Vagina (tissue), 2 donors: ENCODE measurements at places on chromosomes 16 and 17.

- DNase-seq: no peak
Observed at GRCh38 chr17:77148940-77149510, 8.3 kb downstream of the SEC14L1 start.

DNA sequence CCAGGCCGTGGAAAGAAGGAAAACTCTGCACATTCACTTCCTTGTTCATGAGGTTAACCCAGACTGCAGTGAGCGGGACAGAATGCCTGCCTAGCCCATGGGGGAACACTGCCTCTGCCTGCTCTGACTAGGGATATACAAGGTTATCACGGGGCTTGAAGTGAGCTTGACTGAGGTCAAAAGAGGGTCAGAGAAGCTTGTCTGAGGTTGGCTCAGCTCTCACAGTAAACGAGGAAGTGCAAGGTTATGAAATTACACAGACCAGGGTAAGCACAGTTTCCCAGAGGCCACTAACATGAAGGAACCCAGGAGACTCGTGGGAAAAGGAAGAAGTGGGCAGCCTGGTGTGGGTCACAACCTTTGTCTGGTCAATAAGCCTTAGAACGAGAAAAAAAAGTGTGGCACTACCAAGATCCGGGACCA, 28.7 kb downstream of the HIC1 start:
- no peak for DNase-seq

- no peak for DNase-seq
Observed at GRCh38 chr17:49439673-49440571, 25.2 kb upstream of the PHB1 start.

GRCh38 chr17:55124730-55125360, 139.9 kb upstream of the HLF start:
- no peak for DNase-seq

DNA sequence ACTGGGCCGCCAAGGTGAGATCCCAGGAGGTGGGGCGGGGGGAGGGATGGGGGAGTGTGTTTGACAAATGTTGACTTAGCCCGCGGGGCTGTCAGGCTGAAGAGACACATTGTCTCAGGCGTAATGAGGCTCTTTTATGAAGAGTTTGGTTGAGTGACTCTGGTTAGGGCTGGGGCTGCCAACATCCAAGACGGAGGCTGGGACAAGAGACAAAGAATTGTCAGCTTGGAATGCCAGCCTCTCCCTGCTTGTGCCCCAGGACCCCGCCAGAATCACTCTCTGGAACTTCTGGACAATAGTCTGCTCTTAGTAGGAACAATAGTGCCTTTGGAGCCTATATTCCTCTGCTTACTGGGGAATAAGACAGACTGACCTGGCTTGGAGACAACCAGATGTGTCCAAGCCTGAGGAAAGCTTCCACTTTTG, 24.0 kb downstream of the PCTP start:
- no peak for DNase-seq

DNA sequence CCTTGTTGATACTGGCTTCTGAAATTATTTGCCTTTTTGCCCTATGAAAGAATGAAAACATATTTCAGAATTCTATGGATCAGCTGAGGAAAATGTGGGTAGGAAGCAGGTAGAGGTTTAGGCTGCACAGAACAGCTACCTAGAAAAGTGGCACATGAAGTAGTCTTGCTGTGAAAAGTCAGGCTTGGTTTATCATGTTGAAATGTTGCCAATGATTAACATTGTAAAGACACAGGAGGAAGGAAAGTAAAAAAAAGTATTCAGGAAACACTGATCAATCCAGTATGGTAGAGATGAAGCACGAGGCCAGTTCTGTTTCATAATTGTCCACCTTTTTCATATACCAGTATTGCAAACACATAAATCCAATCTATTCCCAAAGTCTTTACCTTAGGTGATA, 29.9 kb downstream of the ABCA6 start:
- DNase-seq: no peak

DNA sequence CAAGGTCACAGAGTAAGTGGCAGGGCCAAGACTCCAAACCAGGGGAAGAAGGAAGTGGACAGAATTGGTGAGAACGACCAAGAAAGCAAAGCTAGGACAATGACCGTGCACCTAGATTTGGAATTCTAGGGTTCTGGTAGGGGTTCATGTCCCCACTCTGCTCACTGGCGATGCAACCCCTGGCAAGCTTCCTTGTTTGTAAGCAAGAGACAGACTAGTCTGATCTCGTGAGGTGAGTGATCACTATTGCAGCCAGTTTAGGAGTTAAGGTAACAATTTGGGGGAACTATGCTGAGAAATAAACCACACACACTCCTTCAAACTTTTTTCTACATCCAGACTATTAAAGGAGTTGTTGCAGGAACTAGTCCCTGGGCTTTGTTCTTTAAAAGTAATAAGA, 48.1 kb downstream of the XPO6 start:
- DNase-seq: no peak

GRCh38 chr16:28491230-28491969, 474 bp downstream of the CLN3 start:
- peak; percentile 91 for DNase-seq

- DNase-seq: no peak
Observed at GRCh38 chr17:75720656-75721462, at the start of gene ITGB4. Gene ITGB4, plus strand, starts transcription at chr17:75721459. Its CDS starts 3,245 bp downstream, at chr17:75724704.

DNA sequence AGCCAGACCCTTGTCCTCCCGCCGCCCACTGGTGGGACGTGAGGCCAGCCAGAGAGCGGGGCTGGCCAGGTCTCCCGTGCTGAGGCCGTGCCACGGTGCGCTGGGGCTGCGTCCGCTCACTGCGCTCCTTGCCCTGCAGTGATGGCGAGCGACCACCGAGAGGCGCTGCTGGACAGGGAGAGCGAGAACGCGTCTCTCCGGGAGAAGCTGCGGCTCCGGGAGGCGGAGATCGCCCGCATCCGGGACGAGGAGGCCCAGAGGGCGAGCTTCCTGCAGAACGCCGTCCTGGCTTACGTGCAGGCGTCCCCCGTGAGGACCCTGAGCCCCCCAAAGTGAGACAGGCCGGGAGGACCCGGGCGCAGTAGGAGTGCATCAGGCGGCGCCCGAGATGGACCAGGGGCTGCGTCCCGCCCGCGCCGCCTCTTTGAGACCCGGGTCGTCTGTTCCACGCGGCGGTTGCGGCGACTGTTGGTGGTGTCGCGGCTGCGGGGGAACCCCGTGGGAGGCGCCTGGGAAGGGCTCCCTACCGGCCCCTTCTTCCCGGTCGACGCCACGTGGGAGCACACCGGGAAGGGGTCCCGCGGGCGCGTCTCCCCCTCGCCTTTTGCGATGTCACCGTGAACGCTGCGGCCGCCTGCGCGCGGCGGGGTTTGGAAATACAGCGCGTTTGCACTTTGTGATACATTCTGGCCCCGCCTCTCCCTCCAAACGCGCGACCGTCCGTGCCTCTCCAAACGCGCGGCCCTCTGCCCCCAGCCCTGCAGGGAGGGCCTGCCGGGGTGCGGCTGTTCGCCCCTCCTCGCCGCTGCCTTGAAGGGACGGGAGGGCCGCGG, 792 bp upstream of the RAC3 start:
- DNase-seq: no peak

- no peak for DNase-seq
Observed at GRCh38 chr16:10988164-10988803, 43.9 kb downstream of the CLEC16A start.

DNA sequence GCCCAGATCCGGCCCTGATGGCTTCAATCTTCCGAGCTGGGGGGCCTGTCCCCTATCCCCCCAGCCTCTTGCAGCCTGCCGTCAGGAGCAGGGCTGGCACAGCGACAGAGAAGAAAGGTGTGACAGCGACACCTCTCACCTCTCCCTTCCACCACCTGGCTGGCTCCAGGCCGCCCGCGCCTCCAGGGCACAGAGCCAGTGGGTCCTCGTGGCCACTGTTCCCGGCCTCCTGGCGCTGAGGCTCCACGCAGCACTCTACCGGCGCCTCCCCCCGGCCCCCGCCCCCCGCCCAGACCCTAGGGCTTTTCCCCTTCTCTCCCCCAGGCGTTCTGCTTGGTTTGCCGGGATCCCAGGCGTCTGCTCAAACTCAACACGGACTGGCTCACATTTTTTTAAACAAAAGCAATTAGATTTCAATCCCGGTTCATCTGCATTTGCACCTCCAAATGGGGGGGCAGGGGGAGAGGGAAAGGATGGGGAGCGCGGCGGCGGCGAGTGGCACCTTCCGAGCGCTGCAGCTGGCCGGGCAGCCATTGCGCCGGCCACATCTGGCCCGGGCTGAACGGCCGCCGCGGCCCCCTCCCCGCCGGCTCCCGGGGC, 12.8 kb upstream of the CBX8 start:
- DNase-seq: no peak

DNA sequence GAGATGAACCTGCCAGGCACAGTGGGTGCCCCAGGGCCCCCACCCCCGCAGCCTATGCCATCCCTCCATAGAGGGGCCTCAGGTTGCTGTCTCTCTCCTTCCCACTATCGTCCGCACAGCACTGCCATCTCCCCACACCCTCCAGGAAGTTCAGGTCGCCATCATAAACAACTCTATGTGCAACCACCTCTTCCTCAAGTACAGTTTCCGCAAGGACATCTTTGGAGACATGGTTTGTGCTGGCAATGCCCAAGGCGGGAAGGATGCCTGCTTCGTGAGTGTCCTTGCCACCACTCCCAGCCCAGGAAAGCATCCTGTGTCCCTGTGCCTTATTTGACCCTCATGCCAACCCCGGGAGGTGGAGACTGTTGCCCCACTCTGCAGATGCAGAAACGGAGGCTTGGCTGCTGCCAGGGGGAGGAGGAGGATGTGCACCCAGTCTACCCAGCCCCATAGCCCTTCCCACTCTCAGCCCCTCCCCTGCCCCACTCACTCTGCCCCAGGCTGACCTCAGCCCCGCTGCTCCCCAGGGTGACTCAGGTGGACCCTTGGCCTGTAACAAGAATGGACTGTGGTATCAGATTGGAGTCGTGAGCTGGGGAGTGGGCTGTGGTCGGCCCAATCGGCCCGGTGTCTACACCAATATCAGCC, 3.9 kb downstream of the PRSS21 start:
- no peak for DNase-seq

- DNase-seq: no peak
Observed at GRCh38 chr17:79818026-79818758, 21.0 kb downstream of the CBX4 start.

- no peak for DNase-seq
Observed at GRCh38 chr16:3578610-3579551, 1.7 kb upstream of the NLRC3 start.

GRCh38 chr17:33982909-33983308, 272.2 kb upstream of the CCL2 start:
- no peak for DNase-seq

DNA sequence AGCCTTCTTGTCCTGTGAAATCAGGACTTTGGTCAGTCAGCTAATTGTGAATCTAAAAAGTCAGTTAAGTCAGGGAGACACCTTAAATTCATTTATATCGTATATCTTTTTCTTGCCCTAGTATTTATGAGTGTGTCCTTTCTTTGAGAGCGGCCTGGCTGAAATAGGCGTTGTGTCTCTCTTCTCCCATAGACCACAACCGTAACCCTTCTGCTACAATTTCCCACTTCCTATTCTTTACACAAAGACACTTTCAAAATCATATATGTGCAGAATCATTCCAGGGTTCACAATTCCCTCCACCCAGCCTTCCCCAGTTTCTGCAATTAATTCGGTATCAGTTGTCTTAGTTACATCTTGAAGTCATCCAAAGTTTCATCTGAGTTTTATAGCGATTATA, 14.0 kb upstream of the COTL1 start:
- DNase-seq: no peak

GRCh38 chr16:89352091-89352681, 134.7 kb downstream of the ZNF778 start:
- DNase-seq: no peak

DNA sequence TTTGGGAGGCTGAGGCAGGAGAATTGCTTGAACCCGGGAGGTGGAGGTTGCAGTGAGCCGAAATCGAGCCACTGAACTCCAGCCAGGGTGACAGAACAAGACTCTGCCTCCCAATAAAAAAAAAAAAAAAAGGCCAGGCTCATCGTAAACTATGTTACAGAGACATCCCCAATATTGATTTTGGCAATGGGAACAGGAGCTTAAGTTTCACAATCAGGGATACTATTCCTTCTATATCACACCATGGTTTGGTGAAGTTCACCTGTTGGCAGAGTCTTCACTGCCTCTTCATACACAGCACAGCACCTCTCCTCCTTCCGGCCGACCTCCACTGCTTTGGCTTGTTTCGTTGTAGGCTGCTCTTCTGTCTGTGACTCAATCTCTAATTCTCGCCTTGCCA, 21.2 kb downstream of the UTP6 start:
- no peak for DNase-seq

GRCh38 chr17:47719411-47720152, 13.5 kb upstream of the TBX21 start:
- DNase-seq: no peak

GRCh38 chr17:1785930-1786329, 24.1 kb downstream of the SERPINF1 start:
- no peak for DNase-seq

- no peak for DNase-seq
Observed at GRCh38 chr17:63503341-63503705, 19.8 kb upstream of the KCNH6 start.

- no peak for DNase-seq
Observed at GRCh38 chr17:56499799-56500388, 93.6 kb upstream of the NOG start.

- DNase-seq: no peak
Observed at GRCh38 chr17:65171752-65172151, 34.6 kb downstream of the RGS9 start.

DNA sequence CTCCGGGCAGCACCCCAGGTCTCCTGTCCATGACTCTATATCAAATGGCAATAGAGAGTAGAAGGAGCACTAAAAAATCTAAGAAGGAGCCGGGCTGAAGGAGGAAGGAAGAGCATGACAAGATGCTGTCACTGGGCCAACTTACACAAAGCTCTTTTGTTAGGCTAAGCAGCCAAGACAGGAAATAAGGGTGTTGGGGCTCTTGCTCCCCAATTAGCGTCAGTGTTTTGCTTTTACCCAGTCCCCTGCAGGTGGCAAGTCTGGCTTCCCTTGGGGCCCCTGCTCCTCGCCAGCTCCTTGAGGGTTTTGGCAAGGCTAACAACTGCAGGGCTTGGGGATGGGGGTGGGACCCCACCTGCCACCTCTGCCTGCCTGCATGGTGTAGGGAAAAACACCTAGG, 120.5 kb downstream of the CCT6B start:
- DNase-seq: no peak

DNA sequence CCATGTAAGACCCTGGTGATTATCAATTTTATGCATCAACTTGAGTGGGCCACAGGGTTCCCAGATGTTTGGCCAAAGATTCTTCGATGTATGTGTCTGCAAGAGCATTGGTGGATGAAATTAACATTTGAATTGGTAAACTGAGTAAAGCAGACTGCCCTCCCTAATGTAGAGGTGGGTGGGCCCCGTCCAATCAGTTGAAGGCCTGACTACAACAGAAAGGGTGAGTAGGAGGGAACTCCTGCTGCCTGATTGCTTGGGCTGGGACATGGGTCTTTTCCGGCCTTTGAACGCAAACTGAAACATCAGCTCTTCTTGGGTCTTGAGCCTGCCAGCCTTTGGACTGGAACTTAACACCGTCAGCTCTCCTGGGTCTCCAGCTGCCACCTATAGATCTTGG, 90.6 kb downstream of the BMERB1 start:
- DNase-seq: no peak
